ENCODE measurements at places on chromosomes 4 and X.

- no peak for DNase-seq
Observed at GRCh38 chr4:128524311-128524710, 236.7 kb upstream of the PGRMC2 start.

DNA sequence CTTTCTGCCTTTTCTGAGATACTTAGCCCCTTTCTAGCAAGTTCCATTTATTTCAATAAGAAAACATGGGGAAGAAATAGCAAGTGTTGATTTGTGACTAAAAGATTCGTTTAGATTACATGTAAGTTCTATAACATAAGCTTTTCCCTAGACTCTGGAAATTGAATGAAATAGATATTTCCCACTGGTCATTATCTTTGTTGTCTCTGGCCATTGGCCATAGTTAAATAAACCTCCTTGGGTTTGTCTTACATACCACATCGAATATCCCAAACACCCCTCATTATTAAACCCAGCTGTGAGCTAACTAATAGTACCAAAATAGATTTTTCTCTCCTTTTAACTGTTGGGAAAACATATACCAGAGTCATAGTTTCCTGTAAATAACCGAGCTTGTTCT lies 534.8 kb downstream of the IQCM start:
- DNase-seq: no peak

GRCh38 chrX:57669961-57670360 lies 10.1 kb downstream of the NLRP2B start:
- no peak for DNase-seq

GRCh38 chrX:24149351-24150050 lies at the start of gene ZFX:
TSS of gene ZFX (plus strand) at chrX:24149729. CDS start at chrX:24172743, 23,014 bp downstream.
- DNase-seq: peak; percentile 56

GRCh38 chrX:78619834-78620233 lies 39.3 kb downstream of the RTL3 start:
- no peak for DNase-seq

GRCh38 chrX:145405012-145405411 lies 157.7 kb downstream of the SPANXN1 start:
- no peak for DNase-seq

DNA sequence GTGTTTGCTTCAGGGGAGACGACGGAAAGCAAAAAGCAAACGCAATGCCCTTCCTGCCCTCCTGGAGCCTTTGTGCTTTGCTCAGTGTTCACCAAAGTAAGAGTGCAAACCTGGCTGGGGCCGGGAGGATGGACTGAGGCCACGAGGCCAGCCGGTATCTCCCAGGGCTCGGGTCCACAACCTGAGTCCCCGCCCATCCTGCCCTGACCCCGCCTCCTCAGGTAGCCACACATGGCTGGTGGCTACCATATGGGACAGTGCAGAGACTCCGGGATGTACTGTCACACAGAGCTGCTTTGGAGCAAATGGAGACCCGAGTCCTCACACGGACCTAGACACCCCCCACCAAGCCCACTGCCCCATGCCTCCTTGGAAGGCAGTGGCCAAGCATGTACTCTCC lies 4.8 kb downstream of the ATP2B3 start:
- DNase-seq: no peak

- no peak for DNase-seq
Observed at GRCh38 chrX:40062525-40063155, 35.1 kb downstream of the BCOR start.

GRCh38 chrX:23134136-23134535 lies 134.4 kb downstream of the DDX53 start:
- no peak for DNase-seq

GRCh38 chr4:52914051-52914605 lies 52.0 kb downstream of the RASL11B start:
- DNase-seq: no peak

DNA sequence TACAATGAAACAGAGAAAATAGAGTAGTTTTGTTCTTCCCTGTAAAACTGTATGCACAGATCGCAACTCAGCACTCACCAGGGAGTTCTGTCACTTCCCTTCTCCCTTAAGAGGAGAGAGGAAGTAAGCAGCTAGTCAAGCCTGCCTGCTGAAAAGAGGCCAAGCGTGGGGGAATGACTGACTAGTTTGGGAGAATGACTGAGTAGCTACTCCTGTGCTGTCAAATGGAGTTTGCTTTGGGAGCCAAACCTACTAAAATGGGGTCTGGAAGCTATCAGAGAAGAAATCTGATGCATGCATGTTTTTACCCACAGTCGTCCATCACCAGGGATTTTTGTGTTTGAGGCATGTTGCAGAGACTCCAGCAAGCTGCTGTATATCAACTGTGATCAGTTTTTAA lies 54.6 kb upstream of the LHFPL1 start:
- no peak for DNase-seq

- DNase-seq: peak; percentile 33
Observed at GRCh38 chrX:19964017-19964710, 26.7 kb downstream of the BCLAF3 start.

GRCh38 chr4:113080050-113080449 lies 30.6 kb downstream of the ANK2 start:
- no peak for DNase-seq

DNA sequence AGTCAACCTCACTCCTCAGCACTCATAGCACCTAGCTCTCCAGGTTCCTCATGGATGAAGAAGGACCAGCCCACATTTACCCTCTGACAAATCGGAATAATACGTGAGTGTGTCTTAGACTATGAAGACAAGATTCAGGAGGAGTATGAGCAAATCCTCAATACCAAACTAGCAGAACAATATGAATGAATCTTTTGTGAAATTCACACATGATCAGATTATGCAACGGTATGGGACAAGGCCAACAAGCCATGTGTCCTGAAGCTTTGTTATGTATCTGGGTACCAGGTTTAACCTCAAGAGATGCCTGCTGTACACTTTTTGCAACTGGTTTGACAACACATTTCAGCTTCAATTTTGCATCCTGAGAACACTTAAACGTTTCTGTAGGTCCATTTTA lies 300.1 kb downstream of the OPHN1 start:
- DNase-seq: no peak

- DNase-seq: no peak
Observed at GRCh38 chr4:121266982-121267381, 102.9 kb upstream of the TNIP3 start.

GRCh38 chr4:186621959-186622553 lies 66.7 kb upstream of the MTNR1A start:
- no peak for DNase-seq

DNA sequence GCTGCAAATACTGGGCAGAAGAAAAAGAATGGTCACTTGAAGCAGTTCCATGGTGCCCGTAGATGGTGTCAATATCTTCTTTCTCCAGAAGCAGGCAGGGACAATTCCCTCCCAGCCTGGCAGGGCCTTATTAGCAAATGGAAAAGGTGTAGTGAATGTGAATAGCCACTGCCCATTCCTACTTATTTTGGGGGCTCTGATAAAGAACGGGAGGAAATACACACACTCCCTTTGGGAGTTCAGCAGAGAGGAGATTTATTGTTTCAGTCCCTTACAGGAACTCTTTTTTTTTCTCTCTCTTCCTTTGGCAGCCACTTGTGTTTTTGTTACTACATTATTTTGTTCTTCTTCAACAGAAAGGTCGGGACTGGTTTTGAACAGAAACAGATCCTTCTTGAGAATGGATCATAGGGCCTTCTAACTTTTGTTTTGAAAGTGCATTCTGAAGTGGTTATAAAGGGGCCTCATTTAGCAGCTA lies at the start of gene EMCN:
Gene EMCN, minus strand, starts transcription at position 159 of the 478 bp plus-strand sequence. Its CDS starts 108 bp downstream, at position 51.
- no peak for DNase-seq

DNA sequence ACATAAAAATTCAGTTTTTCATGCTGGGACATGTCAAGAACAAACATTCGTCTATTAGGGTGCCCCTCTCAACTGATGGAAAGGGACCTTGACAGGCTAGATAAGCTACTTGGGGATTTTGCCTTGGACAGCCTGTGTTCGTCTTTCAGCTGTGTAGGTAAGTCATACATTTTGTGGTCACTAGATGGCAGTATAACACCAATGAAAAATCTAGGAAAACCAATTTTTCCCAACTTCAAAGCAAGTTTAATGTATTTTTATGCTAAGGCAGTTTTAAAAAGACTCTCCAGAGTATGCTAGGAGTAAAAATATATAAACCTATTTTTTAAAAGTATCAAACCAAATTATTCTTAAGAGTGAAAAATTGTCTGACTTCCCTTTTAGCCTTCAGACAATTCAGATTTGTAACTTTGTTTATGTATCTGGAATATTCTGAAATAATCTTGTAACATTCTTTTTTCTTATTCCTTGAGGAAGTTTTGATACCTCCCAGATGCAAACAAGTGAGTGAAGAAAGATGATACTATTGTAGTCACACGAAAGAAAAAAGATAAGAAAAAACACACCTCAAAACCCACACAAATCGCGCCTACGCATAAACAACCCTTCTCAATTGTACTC lies 158.3 kb downstream of the CPE start:
- no peak for DNase-seq

GRCh38 chrX:148284056-148284455 lies 216.4 kb upstream of the AFF2 start:
- DNase-seq: no peak

DNA sequence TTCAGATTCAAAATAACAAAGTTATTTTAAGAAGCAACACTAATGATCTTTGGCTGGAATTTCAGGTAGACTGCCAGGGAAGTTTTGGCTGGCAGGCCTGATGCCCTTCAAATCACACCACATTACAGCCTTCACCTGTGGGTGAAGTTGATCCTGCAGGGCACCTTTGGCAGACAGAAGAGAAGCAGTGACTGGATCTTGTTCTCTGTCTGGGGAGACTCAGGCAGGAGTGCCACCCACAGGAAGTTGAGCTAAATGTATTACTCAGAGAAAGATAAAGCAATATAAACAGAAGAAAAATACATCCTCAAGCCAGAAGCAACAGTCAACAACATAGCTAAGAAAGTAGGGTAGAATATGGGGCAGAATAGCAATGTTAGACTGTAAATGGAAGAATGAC lies 12.8 kb upstream of the CFAP299 start:
- no peak for DNase-seq

- DNase-seq: no peak
Observed at GRCh38 chr4:53477038-53477565, 99.7 kb downstream of the FIP1L1 start.
